CD14-positive monocyte (primary cell): ENCODE measurements at places on chromosomes 7 and 10. TPM values are rescaled to one million over a fixed set of nuclear protein-coding genes. Genes with fewer than 3 reads are reported as not detected.

GRCh38 chr10:74641659-74642058 lies 184.7 kb upstream of the KAT6B start:
- no peak for DNase-seq

DNA sequence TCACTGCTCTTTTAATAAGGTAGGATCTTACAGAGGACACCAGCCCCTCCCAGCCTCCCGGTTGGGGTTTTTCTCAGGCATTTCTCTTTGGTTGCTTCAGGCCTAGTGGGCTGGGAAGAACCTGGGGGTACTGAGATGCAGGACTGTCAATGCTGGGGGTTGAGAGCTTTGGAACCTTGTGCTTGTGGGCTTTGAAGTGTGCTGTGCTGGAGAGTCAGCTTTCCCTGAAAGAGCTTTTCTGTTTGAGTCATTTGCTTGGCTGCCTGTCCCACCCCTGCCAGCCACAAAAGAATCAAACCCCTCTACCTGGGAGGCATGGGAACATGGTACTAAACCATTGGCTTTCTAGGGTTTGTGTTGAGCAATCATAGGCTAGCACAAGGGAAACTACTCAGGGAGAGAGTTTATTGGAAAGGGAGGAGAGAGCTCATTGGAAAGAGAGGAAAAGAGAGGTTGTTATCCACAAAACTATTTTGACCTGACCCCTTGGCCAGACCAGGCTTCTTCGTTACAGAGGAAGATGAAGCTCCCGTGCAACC lies 1.4 kb downstream of the SCD start:
- DNase-seq: no peak

DNA sequence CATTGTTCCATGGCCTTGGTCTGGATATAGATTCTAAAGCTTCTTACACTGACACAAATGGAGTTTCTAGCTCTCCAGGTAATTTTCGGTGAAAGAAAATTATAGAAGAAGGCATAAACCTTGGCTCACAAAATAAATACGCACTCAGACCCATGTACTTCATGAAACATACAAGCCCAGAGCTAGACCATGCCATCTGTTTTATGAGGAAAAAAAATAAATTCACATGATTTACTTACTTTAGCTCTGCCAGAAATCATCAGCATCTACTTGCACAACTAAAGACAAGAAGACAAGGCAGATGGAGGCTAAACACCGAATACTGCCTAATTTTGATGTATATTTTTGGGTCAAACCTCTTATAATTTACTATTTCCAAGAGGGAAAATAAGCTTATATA lies 197.4 kb upstream of the KLF14 start:
- no peak for DNase-seq

PVRIG gene
- polyA plus RNA-seq: 0.27 TPM

SLC13A1 gene
- not detected for polyA plus RNA-seq

LRRC18 gene
- polyA plus RNA-seq: not detected in 2 replicates

GRCh38 chr10:4051641-4052151 lies 266.7 kb upstream of the KLF6 start:
- peak; percentile 90 for DNase-seq

NAT16 gene
- polyA plus RNA-seq: not detected

DNA sequence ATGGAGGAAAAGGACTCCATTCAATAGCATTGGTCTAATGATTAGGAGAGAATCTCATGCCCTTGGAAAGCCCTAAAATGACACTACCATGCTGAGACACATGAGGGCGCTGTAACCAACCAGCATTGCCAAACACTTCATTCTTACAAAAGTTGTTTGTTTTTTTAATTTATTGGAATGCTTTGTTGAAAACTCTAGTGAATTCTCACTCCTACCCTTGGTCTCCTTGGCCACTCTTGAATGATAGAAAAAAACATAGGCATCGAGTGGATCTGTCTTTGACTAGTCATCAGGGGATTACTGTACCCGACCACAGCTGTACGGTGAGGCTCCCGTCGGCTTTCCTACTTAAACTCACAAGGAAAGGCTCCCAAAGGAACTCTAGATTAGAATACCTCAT lies 29.3 kb upstream of the ADD3 start:
- peak; percentile 54 for DNase-seq

MYH16 gene
- polyA plus RNA-seq: not detected

CALML3 gene
- not detected for polyA plus RNA-seq

GRCh38 chr10:81978238-81978637 lies 103.2 kb downstream of the NRG3 start:
- no peak for DNase-seq
